ENCODE measurements at places on chromosomes 6 and 20. TPM values are rescaled to one million over a fixed set of nuclear protein-coding genes. Genes with fewer than 3 reads are reported as not detected.

- DNase-seq: no peak
These were observed 199.2 kb downstream of the UBE3D start for GRCh38 chr6:82866446-82866845.

DNA sequence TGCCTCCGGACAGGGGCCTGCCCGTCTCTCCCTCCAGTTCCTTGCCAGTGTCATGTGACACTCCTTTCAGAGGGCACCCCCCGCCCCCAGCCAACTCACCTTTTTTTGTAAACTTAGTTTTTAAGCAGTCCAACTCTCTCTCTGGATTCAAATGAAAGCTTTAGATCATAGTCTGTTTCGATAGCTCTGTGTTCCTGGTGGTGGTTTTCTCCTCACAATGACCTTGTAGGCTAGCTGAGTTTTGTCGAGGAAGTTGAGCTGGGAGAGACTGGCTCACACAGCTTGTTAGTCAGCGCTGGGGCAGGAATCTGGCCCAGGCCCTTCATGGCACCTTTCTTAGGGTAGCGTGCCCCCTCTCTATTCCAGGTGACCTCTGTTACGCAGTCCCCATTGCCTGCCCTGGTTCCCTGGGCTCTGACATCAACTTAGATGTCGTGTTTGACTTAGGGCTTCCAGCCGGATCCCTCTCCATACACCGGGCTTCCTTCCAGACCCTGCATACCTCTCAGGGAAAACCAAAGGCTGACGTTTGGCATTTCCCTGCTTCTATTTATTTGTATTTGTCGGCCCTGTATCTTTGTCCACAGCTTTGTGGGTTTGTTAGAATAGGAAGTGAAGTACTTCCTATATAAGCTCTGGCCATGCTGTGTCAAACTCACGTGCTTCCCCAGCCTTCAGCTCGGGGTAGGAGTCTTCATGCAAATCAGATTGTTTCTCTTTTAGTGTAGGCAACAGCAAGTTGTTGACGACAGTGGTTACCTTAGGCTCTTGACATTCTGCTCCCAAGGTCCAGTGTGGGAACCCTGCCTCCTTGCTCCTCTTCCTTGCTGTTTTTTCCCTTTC lies 12.7 kb downstream of the IGF2R start:
- DNase-seq: no peak

- no peak for DNase-seq
These were observed 18.9 kb upstream of the MOCS1 start for GRCh38 chr6:39953076-39953618.

DNA sequence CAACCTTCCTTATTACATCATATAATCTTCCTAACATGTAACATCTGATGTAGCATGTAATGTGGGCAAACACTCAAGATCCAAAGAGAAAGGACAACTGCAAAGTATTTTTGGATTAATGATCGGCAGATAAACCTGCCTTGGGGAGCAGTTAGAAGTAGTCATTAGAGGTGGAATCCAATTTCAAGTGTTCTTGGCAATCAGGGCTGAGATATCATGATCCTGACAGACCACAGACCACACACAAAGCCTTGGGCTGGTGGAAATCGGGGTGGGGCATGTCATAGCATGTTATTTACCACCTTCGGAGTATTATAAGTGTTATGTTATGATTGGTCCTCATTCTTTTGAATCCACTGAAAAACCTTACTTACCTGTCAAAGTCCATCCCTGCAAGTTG lies 16.3 kb downstream of the NCOA5 start:
- no peak for DNase-seq

GRCh38 chr20:17504898-17505635 lies 26.1 kb downstream of the BFSP1 start:
- DNase-seq: peak; percentile 83

DNA sequence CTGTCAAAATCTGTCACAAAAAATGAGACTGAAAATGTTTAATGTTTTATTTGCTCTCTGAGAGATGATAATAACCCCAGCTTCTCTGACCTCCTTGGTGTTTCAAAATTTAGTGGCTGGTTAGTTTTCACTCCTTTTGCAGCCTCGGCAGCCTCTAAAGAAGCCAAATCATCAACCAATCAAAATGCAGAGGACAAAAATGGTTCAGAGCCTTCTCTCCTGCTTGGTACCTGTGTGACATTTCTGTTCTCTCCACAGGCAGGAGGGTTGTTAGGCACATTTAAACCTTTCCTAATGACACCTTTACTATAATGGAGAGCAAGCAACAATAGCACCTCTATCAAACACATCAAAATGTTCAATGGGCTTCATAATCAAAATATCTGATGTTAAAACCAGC lies 375.5 kb downstream of the HACE1 start:
- DNase-seq: no peak

GRCh38 chr20:20780127-20780824 lies 67.8 kb upstream of the RALGAPA2 start:
- peak; percentile 89 for DNase-seq

GRCh38 chr6:108254433-108255410 lies 6.1 kb downstream of the SNX3 start:
- DNase-seq: no peak

DNA sequence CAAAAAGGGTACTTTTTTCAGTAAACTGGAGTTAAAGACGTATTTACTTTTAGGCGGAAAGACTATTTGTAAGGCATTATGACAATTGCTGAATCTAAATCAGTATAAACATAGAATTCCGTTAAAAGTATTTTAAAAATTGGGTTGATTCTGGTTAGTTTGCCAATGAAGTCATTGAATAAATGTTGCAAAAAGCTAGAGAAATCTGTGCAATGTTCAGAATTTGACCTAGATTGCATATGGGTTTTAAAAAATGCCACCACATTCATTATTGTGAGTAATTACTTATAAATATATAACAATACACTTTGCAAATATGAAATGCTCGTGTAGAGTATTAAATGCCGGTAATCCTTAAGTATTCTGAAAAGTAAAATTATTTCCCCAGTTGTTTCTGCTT lies 116.5 kb upstream of the EEF1E1 start:
- no peak for DNase-seq

GRCh38 chr20:13936781-13937576 lies 53.4 kb downstream of the SEL1L2 start:
- no peak for DNase-seq

DNA sequence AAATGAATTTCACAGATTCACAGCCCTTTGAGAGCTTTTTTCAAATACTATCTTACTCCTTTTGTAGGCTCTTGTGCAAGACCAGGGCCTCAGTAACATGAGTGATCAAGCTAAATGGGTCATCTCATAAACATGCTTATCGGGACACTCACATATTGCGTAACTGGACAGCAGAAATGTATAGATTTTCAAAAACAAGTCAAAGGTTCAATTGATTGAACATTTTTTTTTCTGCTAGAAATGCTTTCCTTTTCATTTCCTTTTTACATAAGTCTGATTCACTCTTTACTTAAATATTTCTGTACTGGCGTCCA lies 8.7 kb upstream of the SALL4 start:
- no peak for DNase-seq

DNA sequence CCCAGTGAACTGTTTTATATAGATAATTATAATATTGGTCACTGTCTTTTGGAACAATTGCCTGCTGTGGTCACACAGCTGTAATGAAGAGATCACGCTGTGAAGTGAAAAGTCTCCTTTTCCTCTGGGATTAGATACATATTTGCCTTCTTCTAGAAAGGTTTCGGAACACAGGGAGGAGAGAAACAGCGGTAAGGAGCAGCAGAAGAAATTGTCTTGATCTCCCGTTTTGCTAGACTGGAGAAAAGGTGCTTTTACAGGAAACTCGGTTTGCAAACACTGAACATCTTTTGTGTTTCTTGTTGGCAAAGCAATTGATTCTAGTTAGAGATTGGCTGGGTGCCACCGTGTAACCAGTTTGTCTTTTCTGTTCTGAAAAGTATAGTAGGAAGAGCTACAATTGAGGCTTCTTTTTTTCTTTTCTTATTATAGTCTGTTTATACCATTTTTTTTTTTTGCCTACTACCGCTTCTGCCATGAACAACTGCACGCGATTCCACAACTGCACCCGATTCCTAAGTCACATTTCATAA lies 404.1 kb upstream of the ID4 start:
- no peak for DNase-seq

DNA sequence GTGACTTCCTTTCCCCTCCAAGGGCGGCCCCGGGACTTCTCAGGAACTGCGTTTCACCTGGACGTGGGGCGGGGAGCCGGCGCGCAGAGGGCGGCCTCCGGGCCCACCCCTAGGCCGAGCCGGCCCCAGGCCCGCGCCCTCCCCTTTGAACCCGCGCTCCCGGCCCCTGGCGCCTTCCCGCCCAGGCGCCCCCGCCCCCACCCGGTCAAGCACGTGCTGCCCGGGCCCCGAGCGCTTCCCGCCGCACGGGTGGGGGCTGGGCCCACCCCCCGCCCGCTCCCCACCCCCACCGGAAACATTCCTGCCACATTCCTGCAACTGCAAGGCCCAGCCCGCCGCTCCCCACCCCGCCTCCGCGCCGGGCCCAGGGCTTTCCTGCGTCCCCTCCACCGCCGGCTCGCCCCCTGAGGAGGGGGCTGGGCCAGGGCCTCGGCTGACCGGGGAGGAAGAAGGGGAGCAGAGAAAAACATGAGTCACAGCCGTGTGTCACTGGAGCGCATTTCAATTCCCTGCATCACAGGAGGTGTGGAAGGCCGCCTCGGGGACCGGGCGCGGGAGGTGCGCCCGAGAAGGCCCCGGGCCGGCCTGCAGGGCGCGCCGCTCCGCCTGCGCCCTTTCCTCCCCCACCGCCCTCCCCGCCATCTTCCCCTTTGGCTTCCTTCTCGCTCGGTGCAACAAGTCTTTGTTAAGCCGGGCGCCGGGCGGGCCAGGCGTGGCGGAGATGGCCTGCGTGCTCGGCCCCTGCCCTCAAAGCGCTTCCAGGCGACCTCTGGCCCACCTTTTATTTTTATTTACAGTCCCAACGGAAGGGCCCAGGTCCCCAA lies 1.2 kb upstream of the HMGA1 start:
- no peak for DNase-seq

- DNase-seq: no peak
These were observed 218.6 kb upstream of the UFL1 start for GRCh38 chr6:96302991-96303390.

DNA sequence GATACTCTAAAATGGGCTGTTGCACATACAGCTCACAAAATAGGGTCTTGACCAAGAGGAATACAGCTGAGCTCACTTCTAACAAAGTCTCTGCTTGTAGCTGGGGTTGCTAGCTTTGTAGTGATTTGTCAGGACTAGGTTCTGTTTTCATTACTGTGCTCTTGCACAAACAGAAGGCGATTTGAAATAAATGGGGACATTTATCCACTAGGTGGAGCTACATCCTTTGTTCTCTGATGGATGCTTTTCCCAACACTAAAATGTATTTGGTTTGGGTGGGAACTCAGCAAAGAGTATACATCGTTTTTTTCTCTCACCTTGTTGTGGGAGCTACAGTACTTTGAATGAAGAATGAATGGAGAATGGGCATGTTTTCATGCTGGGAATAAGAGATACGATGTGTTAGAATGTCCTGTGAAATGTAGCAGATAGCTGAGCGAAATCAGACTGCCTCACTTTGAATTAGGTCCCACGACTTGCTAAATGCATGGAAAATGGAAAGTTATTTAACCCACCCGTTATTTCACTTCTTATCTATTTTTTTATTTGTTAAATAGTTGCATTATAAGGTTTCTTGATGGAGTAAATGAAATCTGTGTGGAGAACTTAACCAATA lies 494.7 kb upstream of the MAP3K7 start:
- no peak for DNase-seq

GRCh38 chr6:29886701-29887100 lies 55.6 kb upstream of the HLA-A start:
- no peak for DNase-seq

GRCh38 chr6:4580361-4580760 lies 195.8 kb upstream of the CDYL start:
- no peak for DNase-seq

DNA sequence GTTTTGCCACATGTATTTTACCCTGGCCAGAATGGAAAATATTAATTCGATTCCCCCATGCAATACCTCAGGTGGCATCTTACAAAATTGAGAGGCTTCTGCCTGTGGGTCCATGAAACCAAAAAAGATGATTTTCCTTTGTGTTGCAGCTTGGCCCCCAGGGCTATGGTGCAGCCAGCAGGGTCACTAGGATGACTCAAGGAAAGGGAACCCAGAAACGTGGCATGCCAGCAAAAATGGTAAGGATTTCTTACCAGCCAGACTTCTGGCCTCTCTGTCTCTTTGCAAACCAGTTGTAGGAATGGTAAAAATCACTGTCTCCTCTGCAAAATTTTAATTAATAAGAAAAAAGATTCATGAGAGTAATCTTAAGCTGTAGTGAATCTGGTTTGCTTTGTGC lies 11.6 kb upstream of the TAAR9 start:
- no peak for DNase-seq

DNA sequence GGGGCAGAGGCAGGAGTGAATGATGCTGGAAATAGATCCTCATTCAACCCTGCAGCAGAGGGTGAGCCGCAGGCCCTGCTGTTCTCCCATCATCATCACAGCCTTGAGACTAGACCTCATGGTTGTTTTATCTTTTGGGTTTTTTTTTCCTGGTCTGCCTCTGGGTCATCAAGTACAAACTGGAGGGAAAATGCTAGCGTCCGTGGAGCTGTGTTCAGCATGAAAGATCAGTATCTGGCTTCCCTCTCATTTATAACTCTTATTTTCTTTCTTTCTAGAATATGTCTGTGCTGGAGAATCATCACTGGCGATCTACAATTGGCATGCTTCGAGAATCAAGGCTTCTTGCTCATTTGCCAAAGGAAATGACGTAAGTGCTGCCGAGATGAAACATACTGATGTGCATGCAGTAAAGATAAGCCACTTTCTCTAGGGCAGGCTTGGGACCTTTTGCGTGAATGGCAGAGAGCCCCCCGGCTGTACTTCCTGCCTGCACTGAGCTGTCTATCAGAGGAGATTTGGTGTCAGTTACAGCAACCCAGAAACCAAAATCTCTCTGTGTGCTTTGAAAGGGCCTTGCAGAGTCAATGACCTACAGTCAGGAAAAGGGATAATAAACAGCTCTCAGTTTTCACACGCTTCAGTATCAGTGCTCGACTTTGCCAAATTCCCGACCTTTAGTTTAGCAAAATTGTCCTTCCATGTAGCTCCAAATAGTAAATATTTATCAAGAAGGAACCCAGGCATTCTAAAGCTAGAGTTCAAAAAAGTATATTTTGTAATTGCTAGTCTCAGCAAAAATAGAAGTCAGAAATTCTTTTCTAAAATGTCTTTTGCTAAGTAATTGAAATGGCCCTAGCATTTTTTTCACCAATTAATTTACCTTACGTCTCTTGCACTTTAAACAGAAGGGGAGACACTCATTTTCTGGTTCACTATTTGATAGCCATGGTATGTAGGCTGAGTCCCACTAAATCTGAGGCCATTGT lies 76.3 kb downstream of the MTFR2 start:
- no peak for DNase-seq

Gene HSD17B8
- total RNA-seq: 66.0 TPM

Gene SMIM13
- total RNA-seq: 9.3 TPM

Gene ASIP
- total RNA-seq: not detected

Gene PKIB
- total RNA-seq: 7.4 TPM

Gene HTR1B
- total RNA-seq: not detected
